ENCODE measurements at places on chromosomes 5 and 9.

DNA sequence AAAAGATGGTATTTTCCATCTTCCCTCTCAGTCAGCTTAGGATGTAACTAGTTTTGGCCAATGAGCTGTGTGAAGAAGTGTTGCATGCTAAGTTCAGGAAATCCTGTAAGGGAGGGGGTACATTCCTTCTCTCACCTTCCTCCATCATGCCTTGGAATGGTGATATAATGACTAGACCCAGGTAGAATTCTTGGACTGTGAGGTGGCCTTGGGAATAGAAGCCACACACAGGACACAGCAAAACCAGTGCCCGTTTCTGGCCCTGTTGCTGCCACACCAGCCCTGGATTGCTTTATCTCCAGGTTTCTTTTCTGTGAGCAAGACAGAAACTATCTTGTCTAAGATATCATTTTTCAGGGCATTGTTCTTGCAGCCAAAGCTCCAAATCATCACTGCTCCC, 10.5 kb upstream of the ZNF354A start:
- DNase-seq = no peak

- peak; percentile 53 for DNase-seq
Measured at GRCh38 chr5:143979044-143979690, 167.2 kb downstream of the HMHB1 start.

GRCh38 chr5:96124589-96124988, 162.9 kb upstream of the ELL2 start:
- peak; percentile 62 for DNase-seq

DNA sequence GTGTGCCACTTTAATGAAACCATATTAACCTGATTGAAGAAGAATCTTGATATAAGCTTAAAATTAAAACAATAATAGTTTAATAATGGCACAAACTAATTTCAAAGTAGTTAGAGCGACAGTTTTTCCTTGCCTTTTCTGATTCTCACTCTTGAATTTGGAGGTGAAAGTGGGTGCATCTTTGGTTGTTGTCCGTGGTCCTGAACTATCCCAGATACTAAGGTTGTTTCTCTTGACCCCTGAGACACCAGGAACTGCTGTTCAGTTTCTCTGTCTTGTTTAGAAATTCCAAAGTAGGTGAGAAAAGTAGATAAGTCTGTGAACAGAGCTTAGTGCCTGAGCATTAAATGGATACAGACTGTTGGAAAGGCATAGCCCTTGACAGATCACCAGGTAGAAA, 274.7 kb downstream of the FBXL7 start:
- no peak for DNase-seq

DNA sequence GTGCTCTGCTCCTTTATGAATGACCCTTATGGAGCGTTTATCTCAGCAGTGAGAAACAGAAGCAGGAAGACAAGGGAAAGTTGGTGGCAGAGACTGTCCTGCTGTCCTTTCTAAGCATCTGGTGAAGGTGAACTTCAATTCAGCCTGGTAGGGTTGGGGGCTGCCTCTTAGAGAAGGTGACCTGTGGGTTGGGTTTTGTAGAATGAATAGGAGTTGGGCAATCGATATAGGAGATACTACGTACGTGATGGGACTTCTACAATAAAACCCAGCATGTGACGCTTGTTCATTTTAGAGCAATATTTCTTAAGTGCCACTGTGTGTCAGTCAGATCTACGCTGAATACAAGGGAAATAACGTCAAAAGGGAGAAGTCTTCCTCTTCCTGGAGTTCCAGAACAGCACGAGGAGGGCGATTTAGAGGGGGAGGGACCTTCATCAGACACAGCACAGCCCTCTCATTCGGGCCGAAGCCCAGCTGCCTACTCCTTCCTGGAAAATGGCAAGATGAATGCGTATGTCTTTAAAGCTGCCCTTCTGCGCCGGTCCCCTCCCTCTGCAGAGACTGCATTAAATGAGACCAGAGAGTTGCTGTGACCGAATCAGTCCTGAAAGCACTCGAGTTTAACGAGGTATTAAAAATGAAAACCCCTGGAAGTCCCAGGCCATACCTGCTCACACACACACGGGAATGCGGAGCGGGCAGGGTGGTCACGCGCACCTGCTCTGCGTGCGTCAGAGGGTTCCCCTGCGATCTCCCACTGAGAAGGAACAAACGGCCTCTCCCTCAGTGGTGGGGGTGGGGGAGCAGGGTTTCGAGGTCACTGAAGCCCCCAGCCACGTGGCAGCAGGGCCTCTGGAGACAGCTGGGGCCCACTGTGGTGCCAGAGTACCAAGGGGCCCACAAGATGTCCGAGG, 85.3 kb upstream of the SARDH start:
- DNase-seq = no peak

DNA sequence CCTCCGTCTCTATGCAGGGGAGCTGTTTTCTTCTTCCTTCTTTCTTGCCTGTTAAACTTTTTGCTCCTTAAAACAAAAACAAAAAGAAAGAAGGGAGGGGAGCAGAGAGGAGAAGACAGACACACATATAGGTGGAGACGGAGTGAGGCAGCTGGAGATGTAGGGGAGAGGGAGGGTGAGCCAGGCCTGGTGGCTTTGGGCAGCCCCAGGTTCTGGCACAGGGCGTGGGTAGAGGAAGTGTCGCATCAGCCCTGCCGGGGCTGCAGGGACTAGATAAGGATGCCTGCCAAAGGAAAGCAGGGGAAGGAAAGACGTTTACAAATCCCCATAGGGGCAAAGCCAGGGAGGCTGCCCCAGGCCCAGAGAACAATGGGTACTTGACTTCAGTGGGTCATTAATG, 38.7 kb upstream of the PTGS1 start:
- no peak for DNase-seq

- DNase-seq = no peak
Measured at GRCh38 chr9:89461265-89461664, 36.6 kb downstream of the SEMA4D start.

DNA sequence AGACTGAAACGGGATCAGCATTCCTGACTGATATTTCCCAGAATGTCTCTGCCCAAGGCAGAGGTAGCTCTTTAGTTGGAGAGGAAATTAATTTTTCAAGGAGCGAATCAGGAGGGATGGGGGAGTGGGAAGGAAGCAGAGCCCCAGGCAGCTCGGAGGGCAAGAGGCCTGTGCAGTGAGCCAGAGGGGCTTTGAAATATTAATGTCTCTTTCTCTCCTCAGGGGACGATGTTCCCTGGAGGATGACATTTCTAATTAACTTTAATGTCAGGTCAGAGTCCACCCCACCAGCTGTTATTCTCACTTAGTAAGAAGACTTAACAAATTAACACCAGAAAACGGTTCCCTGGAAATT, 45.6 kb downstream of the SLC6A7 start:
- DNase-seq = no peak

DNA sequence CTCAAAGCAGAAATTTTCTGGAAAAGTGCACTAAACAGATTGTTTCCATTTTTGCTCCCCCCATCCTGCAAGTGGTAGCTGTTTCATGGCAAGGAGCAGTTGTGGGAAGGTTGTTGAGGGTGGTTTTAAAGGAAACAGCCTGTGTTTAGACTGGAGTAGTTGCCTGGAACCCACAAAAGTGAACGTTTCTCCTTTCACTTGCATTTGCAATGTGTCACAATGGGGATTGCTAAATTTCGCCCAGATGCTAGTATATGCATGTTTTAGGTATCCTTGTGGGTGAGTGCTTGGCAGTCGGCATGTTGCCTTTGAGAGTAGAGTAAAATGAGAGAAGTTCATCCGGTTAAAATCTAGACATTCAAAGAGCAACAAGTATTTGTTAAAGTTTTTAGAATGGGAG, 1099.9 kb upstream of the DMAC1 start:
- DNase-seq = no peak

DNA sequence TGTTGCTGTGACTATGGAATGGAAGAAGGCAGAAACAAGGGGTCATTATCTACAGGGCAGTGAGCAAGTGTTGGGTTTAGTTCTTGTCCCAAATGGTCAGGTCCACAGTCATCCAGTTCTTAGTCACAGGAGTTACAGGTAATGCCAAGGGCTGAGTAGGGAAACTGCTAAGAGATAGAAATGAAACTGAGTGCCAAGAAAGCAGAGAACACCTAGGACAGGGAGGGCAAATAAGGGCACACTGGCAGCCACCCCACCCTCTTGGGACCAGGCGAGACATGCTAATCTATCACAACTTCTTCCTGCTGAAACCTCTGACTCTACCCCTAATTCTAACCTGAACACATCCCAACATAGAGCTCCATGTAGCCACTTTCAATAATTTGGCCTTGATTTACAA, 103.2 kb downstream of the KLF4 start:
- no peak for DNase-seq

DNA sequence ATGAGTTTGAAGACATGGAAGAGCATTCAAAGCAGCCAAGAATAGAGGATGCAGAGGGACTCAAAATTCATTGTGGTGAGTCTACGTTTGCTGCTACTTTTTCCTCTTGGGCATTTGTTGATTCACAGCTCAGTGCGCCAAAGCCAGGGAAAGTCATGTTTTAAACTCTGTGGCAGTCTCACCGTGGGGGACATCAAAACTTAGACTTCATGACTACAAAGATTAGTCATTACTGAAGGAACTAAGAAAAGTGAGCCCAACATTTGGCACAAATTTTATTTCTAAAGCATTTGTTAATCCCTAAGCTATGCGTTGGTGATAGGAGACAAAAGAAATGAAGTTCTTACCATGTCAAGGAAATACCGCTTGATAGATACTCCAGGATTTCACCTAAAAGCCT, 73.7 kb upstream of the MTAP start:
- DNase-seq = no peak

DNA sequence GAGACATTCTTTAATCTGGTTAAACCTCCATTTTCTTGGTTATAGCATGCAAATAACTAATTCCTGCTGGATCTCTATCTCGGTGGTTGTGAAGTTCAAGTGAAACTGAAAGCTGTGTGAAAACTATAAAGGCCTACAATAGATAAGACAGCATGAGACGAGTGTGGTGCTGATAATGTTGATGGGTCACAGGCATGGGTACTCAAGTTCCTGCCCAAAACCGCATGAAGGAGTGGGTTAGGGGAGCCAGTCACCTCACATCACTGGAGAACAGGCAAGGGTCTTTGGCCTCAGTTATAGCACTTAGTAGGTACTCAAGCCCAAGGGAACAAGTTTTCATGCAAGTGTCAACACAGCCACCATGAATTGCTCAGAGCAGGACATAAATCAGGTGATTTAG, 16.7 kb downstream of the HMHB1 start:
- no peak for DNase-seq

DNA sequence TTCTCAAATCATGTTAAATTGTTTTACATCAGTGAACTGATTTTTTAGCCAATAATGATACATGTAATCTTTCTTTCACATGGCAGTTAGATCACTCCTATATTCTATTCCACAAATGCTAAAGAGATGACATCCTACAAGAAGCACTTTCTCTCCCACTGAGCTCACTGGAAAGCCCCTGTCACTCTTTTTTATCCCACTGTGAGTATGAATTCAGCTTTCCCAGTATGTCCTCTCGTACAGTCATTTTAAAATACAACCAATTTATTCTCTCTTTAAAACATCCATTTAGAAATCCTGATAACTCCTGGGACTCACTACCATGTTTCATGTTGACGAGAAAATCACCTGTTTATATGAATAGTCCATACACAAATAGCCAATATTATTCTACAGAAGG, 599.9 kb downstream of the SEMA5A start:
- DNase-seq = no peak

Data from HCEC 1CT (cell line).